ENCODE measurements at places on chromosomes 4 and X.

GRCh38 chr4:20354120-20354519 lies 102.4 kb downstream of the SLIT2 start:
- DNase-seq: no peak

DNA sequence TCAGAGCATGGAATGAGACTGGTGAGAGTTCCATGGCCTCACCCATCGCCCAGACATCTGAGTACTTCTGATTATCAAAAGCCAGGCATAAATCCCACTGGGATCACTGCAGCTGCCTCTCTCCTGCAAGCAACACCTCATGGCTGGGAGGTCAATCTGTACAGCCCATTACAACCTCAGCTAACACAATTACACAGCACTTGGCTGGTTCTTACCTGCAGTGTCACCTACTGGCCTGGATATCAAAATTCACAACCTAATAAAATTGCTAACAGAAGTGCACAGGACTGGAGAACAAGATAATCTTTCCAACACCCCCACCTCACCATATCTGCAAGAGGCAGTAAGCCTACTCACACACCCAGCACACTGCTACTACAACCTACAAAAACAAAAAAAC lies 341.7 kb upstream of the NDST3 start:
- no peak for DNase-seq

- peak; percentile 60 for DNase-seq
Measured at GRCh38 chr4:142846108-142846728, at the start of gene INPP4B. TSS of gene INPP4B (minus strand) at chr4:142846301.

DNA sequence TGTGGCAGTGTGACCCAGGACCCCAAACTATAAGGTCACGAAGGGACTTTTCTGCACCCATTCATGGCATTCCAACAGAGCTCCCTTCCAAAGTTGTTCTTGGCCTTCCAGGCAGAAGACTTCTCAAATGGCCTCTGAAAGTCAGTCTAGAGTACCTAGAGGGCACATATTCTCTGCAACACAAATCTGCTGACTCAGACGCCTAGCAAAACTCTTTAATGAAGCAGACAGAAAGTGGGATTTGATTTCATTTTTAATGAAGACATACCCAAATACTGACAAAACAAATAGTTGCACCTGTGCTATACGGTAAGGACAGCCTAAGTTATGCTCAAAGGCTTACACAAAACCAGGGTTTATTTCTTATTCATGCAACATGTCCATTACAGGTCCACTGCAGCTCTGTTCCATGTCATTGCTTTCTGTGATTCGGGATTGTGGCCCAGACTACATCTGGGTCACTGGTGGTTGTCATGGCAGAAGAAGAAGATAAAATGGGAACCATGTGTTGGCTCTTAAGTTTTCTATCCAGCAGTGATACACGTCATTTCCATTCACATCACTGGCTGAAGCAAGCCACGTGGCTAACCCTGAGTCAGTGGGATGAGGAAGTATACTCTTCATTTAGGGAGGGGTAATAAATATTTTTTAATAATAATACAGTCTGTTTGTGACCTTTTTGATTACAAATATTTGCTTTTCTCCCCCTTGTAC lies 57.7 kb downstream of the NAT8L start:
- no peak for DNase-seq

DNA sequence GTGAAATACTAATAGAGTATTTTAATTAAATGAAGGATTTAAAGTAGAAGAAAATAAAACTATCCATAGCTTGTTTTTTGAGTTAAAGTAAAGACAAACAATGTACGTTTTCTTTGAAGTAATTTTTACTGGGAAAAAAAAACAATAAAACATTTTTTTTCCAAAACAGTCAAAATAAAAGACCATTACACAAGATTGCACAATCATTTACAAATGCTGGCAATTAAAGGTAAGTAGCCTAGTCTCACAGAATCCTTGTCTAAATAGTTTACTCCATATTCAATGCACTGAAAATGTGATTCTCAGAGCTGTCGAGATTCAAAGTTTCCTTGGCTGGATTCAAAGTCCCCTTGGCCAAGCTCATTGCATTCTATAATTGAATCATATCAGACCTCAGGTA lies 21.2 kb downstream of the C4orf54 start:
- no peak for DNase-seq

All from stimulated activated CD4-positive, alpha-beta T cell treated with anti-CD3 and anti-CD28 coated beads, Interleukin-12 subunit alpha, Interleukin-12 subunit beta, amount 100 ng/mL, for 4 hours (primary cell).